ENCODE measurements at places on chromosomes 12 and 14. TPM values are rescaled to one million over a fixed set of nuclear protein-coding genes. Genes with fewer than 3 reads are reported as not detected.

DNA sequence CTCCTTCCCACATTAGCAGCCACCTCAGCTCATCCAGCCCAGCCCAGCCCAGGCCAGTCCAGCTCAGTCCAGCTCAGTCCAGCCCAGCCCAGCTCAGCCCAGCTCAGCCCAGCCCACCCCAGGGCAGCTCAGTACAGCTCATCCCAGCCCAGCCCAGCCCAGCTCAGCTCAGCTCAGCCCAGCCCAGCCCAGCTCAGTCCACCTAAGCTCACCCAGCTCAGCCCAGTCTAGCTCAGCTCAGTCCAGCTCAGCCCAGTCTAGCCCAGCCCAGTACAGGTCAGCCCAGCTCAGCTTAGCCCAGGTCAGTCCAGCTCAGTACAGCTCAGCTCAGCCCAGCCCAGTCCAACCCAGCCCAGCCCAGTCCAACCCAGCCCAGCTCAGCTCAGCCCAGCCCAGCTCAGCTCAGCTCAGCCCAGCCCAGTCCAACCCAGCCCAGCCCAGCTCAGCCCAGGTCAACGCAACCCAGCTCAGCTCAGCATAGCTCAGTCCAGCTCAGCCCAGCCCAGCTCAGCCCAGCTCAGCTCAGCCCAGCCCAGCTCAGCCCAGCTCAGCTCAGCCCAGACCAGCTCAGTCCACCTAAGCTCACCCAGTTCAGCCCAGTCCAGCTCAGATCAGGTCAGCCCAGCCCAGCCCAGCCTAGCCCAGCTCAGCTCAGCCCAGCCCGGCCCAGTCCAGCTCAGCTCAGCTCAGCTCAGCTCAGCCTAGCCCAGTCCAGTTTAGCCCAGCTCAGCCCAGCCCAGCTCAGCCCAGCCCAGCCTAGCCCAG lies 63.0 kb downstream of the TMEM121 start:
- no peak for DNase-seq

- DNase-seq = peak; percentile 8
Observed at GRCh38 chr12:102958073-102958829, 777 bp downstream of the ASCL1 start.

DNA sequence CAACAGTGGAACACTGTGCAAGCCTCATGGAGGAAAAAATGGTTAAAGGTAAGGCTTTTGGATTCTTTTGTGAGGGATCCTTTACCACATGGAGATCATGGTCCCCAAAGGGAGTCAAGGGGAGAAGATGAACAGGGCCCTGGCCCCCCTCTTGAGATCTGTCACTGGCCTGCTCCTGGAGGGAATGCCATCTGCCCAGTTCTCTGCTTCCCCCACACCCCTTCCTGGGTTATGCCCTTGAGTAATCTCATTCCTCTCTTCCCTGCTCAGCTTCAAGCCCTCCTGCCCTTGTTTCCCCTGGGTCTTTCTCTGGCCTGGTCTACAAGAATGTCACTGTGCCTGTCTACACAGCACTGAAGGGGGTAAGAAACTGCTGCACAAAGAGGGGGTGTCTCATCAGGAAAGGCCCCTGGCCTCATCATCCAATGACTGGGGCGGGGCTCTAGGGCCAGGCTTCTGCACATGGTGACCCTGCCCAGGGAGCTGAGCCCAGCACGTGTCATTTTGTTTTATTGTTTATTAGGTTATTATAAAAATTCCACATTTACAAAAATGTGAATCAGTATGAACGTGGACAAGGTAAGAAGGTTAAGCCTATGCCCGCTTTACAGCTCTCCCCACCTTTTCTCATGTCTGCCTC lies 30.3 kb downstream of the PIGH start:
- DNase-seq = no peak

GRCh38 chr12:79690142-79690637 lies 574 bp downstream of the PAWR start:
- DNase-seq = peak; percentile 39

DNA sequence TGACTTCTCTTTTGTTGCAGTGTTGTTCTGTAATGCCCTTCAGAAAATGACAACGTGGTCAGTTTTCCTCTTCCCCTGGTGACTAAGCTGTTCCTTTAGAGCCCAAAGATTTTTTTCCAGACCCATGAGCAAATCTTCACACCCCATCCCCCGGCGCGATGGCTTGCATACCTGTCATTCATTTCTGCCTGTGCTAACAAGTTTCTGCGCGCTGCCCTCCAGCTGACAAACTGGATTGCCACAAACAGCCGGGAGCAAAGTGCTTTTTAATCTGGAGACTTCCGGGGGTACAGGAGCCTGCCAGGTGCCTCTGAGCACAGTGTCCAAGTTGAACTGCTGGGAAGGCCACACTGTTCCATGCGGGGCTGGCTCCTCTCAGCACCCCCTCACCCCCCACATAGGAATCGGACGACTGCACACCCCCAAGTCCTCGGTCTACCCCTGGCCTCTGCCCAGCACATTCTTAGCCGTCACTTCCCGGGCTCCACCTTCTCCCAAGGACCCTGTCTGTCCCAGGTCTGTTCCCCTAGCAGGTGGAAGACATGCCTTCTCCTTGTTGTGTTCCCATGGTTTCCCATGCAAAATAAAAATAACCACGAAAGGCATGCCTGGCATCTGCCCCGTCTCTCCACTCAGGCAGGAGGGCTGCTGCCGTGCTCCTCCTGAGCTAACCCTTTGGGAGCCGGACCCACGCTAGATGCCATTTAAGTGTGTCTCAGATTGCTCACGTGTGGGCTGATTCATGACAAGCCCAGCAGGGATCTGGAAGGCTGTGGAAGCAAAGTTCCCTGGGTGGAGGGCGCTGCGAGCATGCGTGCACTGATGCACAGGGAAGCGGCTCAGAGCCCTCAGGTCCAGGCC lies 14.1 kb downstream of the RILPL1 start:
- no peak for DNase-seq

- peak; percentile 63 for DNase-seq
Observed at GRCh38 chr14:21084998-21085853, 13.2 kb downstream of the ZNF219 start.

The DAO gene
- not detected for total RNA-seq
